ENCODE measurements at places on chromosomes 7 and 10.

DNA sequence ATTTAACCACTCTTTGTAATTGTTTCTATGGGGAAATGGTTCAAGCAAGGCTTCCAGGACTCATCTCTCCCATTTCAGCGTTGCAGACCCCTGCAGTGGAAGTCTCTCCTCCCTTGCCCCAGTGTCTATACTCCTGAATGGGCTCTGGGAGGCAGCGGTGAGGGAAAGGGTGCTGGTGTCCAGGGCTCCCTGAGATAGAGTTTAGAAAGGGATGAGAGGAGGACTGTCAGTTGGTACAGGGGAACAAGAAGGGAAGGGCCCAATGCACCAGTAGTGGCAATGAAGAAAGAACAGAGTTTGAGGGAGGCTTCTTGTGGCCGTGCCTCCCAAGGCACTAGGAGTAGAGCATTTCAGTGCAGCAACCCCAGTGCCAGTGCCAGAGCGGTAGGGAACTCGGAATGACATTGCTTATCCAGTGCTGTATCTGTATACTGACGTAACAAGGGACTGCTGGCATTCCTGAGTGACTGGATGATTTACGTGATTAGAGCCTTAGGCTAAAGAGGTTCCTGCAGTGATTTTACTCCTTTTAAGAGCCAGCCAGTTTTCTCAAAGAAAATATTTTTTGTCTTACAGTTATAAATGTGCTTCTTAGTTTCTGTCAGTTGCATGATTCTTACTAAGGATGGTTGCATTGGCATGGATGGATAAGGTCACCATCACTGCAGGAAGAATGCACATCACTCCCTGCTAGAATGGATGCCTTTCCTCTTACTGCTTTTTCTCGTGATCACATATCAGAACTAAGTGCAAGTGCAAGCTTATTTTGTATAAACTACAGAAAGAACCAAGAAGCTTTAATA lies 28.0 kb downstream of the PRPF18 start:
- DNase-seq = peak; percentile 80

- peak; percentile 28 for DNase-seq
Observed at GRCh38 chr7:46786221-46786954, 795.5 kb downstream of the TNS3 start.

DNA sequence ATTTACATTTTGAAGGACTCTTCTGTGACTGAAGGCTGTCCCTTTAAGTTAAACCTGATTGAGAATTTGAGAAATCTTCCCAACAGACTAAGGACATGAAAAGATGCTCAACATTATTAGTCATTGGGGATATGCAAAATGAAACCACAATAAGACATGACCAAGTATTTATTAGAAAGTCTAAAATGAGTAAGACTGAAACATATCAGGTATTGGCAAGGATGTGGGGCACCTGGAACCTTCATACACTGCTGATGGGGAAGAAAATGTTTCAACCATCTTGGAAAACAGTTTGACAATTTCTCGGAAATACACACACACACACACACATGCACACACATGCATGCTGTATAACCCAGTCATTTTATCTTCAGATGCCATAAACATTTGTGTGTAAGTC lies 132.1 kb upstream of the CDK6 start:
- DNase-seq = no peak

DNA sequence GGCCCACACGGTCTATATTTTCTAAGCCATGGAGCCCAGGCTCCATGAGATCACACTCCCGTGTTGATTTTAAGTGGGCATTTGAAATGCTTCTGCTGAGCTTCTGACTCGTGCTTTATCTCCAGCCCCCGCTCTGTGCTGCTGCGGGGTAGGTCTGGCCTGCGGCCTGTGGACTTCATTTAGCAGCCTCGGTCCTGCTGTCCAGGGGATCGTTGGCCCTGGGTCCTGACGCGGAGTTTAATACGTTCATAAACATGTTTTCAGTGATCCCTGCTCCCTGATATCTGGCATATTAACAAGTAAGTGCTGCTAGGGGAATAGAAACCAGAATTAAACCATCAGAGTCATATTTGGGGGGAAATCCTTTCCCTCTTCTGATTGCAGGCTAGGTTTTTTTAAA lies 540.3 kb upstream of the MGMT start:
- DNase-seq = no peak

DNA sequence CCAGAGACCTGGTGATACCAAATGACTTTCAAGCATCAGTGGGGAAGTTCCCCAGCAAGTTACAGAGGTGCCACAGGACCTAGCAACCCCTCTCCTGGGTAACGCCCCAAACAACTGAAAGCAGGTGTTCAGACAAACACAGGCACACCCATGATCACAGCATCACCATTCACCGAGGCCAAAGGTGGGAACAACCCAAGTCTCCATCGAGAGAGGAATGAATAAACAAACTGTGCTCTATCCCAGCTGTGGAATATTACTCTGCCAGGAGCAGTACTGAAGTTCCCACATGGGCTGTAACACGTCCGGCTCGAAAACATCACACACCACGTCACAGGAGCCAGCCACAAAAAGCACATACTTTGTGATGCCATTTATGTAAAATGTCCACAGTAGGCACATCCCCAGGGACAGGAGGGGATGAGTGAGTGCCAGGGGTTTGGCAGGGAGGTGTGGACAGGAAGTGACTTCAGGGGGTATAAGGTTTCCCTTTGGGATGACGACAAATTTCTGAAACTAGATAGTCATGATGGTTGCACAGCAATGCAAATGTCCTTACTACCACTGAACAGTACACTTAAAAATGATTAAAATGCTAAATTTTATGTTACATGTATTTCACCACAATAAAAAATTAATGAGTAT lies 222.8 kb downstream of the TNS3 start:
- no peak for DNase-seq

DNA sequence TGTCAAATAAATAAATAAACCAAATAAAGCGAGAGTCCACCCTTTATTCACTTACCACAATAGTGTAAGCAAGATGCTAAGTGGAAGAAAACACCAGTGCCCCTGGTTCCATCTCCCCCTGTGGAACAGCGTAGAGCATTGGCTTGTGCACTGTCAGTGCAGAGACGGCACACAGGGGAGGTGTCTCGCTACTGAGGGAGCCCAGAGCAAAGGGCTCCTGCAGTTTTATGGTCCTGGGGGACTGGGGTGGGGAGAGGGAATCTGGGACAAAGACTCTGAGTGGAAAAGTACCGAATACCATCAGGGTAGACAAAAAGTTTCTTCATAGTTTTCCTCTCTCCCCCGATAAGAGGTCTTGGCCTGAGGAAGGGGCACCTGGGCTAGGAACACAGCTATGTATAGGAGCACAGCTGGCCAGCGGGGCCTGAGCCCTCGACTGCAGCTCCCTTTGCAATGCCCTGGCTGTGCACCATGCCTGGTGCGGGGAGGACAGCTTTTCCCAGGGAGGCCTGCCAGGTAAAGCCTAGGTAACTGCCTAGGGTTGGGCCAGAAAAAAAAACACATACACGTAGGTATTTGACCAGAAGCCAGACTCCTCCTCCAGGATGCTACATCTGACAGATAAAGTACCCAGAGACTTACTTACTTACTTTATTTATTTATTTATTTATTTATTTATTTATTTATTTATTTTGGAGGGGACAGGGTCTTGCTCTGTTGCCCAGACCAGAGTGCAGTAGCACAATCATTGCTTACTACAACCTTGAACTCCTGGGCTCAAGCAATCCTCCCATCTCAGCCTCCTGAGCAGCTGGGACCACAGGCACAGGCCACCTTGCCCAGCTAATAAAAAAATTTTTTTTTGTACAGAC lies 88.8 kb upstream of the KIF5B start:
- no peak for DNase-seq

DNA sequence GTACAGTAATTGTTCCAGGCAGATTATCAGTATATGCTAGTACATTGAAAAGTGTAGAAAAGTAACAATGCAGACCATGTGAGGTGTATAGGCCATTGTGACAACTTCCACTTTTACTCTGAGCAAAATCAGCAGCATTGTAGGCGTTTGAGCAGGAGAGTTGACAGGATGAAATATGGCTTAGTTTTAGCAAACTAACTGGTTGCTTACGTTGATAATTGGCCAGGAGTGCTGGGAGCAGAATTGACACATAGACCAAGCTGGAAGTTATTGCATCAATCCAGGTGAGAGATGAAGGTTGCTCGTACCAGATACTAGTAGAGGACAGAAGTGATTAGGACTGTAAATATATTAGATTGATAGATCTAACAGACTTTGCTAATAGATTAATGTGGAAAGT lies 46.0 kb downstream of the LCOR start:
- no peak for DNase-seq

DNA sequence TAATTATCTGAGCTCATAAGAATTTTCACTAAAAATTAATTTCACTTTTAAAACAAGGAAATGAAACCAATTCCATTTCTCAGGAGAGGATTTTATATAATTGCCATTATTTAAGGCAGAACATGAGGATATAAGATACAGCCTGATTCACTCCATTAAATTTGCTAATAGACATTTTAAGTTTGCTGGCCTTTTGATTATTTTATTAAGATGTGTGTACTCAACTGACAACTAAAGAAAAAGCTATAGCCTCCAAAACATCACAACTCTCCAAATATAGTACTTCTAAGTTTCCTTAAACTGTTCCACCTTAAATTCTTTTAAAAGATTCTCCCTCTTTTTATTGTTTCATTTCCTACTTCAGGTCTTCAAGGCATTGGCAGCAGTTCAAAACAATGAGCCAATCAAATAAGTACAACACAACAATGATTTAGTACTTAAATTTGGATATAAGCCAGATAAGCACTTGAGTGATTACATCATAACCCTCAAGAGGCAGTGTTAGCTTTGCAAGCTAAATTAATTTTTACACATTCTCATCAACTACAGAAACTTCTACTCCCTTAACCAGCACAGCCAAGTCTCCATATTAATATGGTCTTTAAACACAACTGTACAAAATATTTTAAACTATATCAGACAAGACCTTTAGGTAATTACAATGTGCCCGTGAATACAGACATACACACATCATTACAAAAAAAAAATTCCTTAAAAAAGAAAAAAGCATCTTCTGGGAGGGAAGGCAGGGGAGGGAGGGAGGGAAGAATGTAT lies 121.8 kb downstream of the KMT2C start:
- DNase-seq = peak; percentile 49

- peak; percentile 69 for DNase-seq
Observed at GRCh38 chr10:48614481-48615390, 9.9 kb upstream of the ARHGAP22 start.

DNA sequence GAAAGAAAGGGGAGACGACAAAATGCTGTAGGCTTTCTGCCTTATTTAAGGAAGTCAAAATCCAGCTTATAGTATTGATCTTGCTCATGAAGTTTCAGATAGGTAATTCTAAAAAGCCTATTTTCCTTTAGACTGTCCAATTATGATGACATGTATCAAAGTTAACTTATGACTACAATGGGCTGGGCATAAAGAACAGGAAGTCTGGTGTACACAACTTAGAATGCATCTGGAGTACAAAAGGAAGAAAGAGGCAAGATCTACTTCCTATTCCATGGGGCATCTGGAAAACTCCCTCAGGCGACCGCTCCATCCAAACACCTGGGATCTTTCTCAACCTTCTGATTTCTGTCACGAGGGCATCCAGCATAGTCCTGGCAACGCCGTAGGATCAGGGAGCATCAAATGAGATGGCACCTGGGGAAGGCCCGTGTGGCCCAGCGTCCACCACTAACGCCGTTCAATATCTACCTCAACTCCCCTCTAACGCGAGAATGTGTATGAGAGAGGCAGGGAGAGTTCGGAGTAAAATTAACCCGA lies 512 bp downstream of the FAM24B start:
- no peak for DNase-seq

- peak; percentile 9 for DNase-seq
Observed at GRCh38 chr7:29039821-29040578, 81.9 kb upstream of the TRIL start.
